ENCODE measurements at places on chromosomes 3 and 15. TPM values are rescaled to one million over a fixed set of nuclear protein-coding genes. Genes with fewer than 3 reads are reported as not detected.

- DNase-seq: no peak
Observed at GRCh38 chr3:136255672-136256406, 5.7 kb downstream of the PCCB start.

- no peak for DNase-seq
Observed at GRCh38 chr15:81560405-81560804, 186.4 kb upstream of the TMC3 start.

DNA sequence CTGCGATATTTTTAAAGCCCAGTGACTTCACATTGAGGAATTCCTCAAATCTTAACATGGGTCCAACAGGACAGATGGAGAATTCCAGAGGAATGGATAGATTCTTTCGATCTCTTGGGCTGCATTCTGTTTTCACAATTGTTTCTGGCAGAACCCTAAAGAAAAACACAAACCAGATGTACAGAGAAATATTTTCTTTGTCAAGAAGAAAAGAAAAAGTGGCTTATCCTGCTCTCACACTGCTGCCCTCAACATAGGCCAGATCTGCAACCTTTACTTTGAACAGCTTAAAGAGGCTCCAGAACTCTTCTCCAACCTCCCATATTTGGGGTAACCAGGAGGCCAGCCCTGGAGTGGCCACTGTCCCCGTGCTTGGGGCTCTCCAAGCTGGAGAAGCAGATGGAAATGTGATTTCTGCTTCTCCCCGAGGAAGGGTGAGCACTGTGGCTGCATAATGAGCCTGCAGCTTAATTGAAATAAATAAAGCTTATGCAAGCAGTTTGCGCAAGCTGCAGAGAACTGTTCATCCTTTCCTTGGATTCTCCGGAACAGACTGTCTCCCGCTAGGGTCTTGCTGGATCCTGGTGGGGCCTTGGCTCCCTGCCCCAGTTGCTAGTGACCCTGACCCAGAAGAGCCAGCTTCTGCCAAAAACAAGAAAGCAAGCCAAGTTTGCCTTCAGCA lies 453.2 kb upstream of the PROK2 start:
- no peak for DNase-seq

- DNase-seq: peak; percentile 29
Observed at GRCh38 chr3:120093119-120093910, 932 bp downstream of the GSK3B start.

GRCh38 chr3:194270627-194271459 lies 80.3 kb downstream of the CPN2 start:
- DNase-seq: no peak

GRCh38 chr15:73564255-73564654 lies 68.9 kb downstream of the NPTN start:
- no peak for DNase-seq

- DNase-seq: no peak
Observed at GRCh38 chr3:171833789-171834460, 9.2 kb upstream of the TMEM212 start.

- DNase-seq: no peak
Observed at GRCh38 chr3:72192572-72192971, 407.6 kb upstream of the PROK2 start.

GRCh38 chr3:4979428-4980228 lies at the start of gene BHLHE40:
TSS of gene BHLHE40 (plus strand) at chr3:4979437. CDS start at chr3:4979719, 282 bp downstream.
- DNase-seq: peak; percentile 50

DNA sequence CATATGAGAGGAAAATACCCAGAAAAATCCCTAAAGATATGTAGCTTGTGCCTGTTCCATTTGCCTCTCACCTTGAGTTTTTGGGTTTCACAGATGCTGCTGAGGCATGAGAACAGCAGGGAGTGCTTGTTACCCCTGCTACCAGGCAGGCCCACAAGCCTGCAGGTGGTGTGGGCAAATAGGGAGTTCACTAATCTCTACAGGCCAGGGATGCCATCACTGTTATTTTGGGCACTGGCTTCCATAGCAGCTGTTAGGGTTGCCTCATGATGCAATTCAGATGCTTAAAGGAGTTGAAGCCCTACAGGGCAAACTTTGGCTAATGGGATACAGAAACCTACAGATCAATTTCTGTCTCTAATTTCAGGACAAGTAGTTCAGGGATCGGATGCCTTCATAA lies 873.5 kb downstream of the OTOL1 start:
- no peak for DNase-seq

- DNase-seq: no peak
Observed at GRCh38 chr15:64112904-64113303, 17.1 kb downstream of the SNX1 start.

- DNase-seq: no peak
Observed at GRCh38 chr3:63413523-63413922, 135.4 kb downstream of the SYNPR start.

DNA sequence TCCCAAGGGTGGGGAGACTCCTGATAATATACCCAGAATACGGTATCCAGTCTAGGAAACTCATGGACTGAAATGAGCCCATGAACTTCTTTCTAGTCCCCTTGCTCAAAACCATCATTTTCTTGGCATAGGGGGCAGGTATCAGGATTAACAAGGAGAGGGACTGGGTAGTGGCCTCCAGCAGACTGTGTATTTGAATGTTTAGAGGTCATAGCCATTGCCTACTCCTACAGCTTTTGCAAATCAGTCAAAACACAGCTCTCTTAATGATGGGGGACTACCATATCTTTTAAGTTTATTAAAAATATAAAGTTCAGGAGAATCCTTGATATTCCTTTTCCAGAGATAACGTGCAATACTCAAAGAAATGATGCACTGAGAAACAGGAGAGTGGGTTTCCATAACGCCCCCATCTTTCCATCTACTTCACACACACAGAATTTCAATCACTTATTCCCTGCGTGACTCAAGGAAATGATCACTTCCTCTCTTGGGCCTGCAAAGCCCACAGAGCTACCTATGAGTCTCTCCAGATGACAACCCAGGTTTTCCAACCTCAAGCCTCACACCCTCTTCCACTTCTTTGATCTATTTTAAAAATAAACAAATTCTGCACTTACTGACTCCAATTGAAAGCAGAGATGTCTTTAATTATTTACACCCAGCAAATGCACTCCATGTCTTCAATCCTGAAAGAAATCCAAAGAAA lies 584.0 kb upstream of the LMCD1 start:
- no peak for DNase-seq

DNA sequence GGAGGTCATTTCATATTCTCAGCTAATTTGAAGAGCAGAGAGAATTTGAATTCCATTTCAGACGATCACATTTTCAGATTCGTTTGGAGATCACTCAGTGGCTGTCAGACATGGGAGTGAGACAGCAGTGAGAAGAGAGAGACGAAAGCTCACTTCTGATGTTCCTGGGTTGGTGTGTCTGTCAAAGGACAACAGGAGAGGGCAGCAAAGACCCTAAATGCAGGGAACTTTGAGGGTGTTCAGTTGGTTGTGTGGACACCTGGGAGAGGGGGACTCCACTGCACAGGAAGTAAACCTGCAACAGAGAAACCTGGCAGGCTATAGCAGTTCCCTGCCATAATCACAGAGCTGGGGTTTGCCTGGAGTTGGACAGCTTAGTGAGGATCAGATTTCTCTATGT lies 675.1 kb downstream of the SQOR start:
- no peak for DNase-seq

GRCh38 chr3:98012979-98013378 lies 22.1 kb downstream of the GABRR3 start:
- no peak for DNase-seq

DNA sequence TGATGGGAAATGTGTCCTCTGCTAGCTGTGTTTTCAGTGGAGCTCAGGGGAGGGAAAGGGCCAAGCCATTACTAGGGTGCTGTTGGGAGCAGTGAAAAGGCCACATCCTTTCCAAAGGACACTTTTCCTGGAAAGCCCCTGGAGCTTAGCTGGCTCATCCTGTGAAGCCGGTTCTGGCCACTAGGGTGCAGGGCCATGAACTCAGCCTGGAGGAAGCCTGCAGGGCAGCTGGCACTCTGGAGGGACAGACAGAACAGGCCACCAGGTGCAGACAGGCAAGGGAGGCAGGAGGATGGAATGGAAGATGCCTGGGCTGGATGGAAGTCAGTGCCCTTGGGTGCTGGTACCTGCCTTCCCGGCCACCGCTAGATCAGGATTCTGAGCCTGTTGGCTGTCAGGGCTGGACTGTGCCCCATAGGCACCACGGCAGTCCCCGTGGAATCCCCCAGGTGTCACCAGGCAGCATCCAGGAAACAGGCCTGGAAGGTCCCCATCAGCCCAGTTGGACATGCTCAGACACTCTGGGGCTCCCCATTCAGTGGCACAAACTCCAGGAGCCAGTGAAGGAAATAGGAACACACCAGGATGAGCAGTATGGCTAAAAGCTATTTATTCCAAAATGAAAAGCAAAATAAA lies 76.2 kb upstream of the C2CD4B start:
- DNase-seq: no peak

DNA sequence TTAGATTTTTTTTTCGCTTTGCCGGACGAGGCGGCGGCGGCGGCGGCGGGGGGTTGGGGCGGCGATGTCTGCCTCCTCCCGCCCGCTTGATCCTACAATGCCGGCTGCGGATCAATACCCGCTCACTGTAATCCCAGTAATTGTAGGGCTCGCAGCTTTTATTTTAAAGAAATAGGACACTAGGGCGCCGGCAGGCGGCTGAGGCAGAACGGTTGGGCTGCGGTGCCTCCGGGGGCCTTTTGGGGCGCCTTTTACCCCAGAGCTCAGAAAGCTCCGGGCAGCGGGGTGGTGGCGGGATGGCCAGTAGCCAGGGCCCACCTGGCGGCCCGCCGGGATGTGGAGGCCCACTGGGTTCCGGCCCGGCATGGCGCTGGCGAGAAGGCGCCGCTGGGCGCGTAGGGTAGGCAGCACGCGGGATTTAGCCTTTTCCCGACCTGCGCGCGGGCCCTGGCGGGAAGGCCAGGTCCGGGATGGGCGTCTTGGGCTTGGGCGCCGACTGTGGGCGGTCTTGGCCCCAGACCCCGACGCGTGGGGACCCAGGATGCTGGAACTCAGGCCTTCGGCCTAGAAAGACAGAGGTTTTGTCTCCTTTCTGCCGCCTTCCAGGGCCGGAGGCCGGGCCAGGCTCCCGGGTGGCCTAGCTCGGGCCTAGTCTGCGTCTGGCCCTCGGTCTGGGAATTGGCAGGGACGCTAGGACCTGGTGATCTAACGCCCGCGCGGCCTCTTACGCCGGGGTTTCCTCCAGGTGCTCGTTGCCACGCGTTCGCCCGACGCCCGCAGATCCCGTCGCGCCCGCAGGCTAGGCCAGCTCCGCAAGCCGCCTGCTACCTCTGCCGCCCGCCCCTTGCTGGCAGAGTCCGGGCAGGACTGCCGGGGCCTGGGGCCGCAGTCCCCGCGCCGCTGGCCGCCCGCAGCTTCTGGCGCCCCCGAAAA lies 15.5 kb upstream of the ONECUT1 start:
- no peak for DNase-seq

GRCh38 chr3:168093229-168093628 lies 2.5 kb downstream of the GOLIM4 start:
- no peak for DNase-seq

- DNase-seq: no peak
Observed at GRCh38 chr3:183188895-183189462, 26.4 kb upstream of the LAMP3 start.

Gene OGG1
- total RNA-seq: 29.5 TPM

Gene CAPN3
- total RNA-seq: 4.4 TPM

Gene SKOR1
- 0.23 TPM for total RNA-seq

Gene SI
- not detected for total RNA-seq

Gene CHSY1
- total RNA-seq: 61.7 TPM

Gene SCN11A
- total RNA-seq: not detected

Gene RAD51
- total RNA-seq: 50.9 TPM

Gene CLDN18
- not detected for total RNA-seq

Gene ITIH3
- total RNA-seq: not detected

Gene ARGFX
- total RNA-seq: not detected

Measured in activated CD4-positive, alpha-beta memory T cell treated with anti-CD3 and anti-CD28 coated beads, Interleukin-2, amount 10 ng/mL, durations not matched to agents 7 days and 5 days (primary cell).